ENCODE measurements at places on chromosomes 11 and 22.

- no peak for DNase-seq
These were observed 1.7 kb downstream of the MAPK8IP2 start for GRCh38 chr22:50602338-50602700.

- DNase-seq, result no peak
These were observed 1.4 kb upstream of the DGAT2 start for GRCh38 chr11:75767228-75767572.

DNA sequence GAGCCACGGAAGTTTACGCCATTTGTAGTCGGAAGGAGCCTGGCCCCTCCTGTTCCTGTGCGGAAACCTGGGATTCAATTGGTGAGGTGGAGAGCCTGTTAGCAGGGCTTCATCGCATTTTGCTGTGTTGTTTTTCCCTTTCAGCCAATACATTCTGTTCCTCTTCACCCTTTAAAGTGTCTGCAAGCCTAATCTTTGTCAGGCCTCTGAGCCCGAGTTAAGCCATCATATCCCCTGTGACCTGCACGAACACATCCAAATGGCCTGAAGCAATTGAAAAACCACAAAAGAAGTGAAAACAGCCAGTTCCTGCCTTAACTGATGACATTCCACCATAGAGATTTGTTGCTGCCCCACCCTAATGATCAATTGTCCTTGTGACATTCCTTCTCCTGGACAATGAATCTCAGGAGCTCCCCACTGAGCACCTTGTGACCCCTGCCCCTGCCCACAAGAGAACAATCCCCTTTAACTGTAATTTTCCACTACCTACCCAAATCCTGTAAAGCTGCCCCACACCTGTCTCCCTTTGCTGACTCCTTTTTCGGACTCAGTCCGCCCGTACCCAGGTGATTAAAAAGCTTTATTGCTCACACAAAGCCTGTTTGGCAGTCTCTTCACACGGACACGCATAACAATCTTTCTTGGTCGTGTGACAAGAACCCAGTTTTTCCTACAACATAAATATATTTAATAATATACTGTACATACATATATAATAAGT is 37.1 kb upstream of the MMP12 start:
- no peak for DNase-seq

DNA sequence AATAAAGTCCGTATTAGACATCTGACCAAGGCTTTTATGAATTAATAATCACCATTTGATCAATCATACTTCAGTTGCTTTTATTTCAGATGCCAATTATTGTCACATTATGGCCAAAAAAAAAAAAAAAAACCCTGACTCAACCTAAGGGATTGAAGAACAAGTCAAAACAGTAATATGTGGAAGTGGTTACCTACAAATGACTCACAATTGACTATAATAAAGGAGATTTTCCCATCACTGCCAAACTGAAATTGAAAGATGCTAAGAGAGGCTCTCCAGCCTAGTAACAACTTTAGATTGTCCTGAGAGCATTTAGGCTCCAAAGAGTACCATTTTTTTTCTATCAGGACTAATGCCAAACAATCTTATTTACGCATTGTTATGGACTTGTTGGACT is 35.2 kb downstream of the SOX6 start:
- DNase-seq, result no peak

DNA sequence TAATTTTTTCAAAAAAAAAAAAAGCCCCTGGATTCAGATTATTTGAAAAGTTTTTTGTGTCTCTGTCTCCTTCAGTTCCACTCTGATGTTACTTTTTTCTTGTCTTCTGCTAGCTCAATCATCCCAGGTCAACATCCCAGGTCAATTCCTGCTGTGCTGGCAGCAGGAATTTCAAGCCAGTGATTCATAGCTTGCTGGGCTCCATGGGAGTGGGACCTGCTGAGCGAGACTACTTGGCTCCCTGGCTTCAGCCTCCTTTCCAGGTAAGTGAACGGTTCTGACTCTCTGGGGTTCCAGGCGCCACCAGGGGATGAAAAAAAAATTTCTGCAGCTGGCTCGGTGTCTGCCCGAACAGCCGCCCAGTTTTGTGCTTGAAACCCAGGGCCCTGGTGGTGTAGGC is 31.4 kb downstream of the PLAAT5 start:
- no peak for DNase-seq

- no peak for DNase-seq
These were observed 356.3 kb downstream of the SOX6 start for GRCh38 chr11:16000065-16000464.

GRCh38 chr11:113119074-113119473 is 157.9 kb downstream of the NCAM1 start:
- no peak for DNase-seq

DNA sequence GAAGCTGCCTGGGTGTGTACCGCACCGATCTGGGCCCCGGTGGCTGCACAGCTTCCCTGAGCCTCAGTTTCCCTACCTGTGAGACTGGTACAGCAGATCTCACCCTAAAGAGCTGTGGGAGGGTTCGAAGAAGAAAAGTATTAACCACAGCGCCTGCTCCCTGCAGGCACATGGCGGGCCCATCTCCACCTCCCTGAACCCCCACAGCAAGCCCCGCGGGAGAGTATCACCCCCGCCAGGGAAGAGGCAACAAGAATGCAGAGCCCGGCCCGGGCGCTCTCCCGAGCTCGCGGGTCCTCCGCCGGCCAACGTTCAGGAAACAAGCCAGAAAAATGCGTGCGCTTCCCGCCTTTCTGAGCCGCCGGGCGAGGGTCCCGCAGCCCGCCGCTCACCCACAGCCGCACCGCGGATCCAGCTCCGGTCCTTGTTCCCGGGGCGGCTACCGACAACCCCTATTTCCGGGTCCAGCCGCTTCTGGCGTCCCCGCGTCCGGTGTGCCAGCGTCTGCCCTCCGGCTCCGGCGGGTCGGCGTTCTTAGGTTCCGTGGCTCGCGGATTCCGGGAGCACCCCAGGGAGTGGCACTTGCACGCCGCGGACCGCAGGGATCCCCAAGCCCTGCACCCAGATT is at the start of gene TOP3B:
Gene TOP3B, minus strand, starts transcription at position 450 of the 628 bp plus-strand sequence. CDS start 7,078 bp downstream, outside the sequence.
- DNase-seq, result peak; percentile 80

GRCh38 chr11:87600938-87601337 is 563.2 kb downstream of the TMEM135 start:
- no peak for DNase-seq

Measured in muscle of arm (tissue), 14 donors.